ENCODE measurements at places on chromosomes 1 and 21. TPM values are rescaled to one million over a fixed set of nuclear protein-coding genes. Genes with fewer than 3 reads are reported as not detected.

DNA sequence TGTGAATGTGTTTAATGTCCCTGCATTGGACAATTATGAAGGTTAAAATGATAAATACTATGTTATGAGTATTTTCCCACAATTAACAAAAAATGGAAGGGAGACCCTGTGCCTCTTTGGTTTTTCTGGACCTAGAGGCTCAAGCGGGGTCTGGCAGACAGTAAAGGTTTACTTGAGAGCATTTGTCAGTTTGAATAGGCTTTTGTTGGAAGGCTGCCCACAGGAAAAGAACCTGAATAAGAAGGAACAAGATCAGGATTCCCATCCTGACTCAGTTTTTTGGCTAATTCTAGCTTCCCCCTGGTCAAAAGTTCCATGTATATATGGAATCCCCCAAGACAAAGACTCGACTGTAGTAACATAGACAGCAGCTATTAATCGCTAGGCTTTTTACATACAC lies 150.9 kb upstream of the JUN start:
- H3K4me1 ChIP-seq = peaks cover 20% of the 10 kb centered on the region
- H3K27ac ChIP-seq = no peak overlapping the region

The KAZN gene
- total RNA-seq = 12.0 TPM

- H3K27ac ChIP-seq = no peak overlapping the region
- H3K36me3 ChIP-seq = no peaks in the 10 kb centered on the region
- H3K27me3 ChIP-seq = no peaks in the 10 kb centered on the region
These were observed 416.0 kb downstream of the PRDM2 start for GRCh38 chr1:14115976-14116375.

DNA sequence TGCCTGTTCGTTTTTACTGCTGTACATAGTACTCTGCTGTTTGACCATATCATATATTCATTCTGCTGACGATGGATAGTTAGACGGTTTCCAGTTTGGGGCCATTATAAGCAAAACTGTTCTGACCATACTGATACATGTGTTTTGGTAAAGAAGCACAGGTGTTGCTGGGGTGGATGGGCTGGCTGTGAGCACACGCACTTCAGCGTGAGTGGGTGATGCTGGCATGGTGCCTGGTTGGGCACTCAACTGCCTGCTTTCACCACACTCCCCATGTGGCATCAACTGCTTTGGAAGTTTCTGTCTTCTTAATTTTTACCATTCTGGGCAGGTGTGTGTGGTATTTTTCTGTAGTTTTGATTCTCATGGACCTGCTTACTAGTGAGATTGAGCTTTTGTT lies 37.3 kb downstream of the ADARB1 start:
- H3K36me3 ChIP-seq = no peaks in the 10 kb centered on the region
- no peak overlapping the region for H3K27ac ChIP-seq
- no peak overlapping the region for H3K4me3 ChIP-seq
- no peak for DNase-seq
- no peaks in the 10 kb centered on the region for H3K27me3 ChIP-seq

DNA sequence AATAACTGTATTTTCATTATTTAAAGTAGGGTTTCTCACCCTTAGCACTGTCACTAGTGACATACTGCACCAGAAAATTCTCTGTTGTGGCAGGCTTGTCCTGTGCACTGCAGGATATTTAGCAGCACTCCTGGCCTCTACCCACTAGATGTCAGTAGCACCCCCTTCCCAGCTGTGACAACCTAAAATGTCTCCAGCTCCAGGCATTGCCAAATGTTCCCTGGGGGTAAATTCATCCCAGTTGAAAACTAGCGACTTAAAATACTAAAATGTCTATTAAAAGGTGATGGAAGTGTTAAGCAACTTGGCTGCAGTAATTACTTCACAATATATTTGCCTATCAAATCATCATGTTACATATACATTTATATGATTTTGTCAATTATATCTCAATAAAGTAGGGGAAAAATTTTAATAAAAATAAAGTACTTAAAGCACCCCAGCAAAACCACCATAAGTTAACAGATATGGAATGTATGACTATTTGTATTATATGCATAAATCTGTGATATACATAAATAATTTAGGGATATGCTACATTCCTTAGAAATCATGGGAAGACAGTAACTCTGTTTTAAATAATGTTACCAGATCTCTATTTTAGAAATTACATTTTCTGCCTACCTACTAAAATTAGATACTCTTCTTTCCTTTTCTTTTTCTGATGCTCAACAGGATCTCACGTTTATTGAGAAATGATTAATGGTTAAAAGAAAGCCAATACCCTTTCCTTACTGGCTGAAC lies 74.6 kb downstream of the ARID4B start:
- H3K4me3 ChIP-seq = no peak overlapping the region
- no peaks in the 10 kb centered on the region for H3K27me3 ChIP-seq
- peak; percentile 60 for DNase-seq
- no peaks in the 10 kb centered on the region for H3K4me1 ChIP-seq

GRCh38 chr1:226974544-226975258 lies 34.6 kb downstream of the COQ8A start:
- H3K4me3 ChIP-seq = no peak overlapping the region
- H3K27ac ChIP-seq = peak overlapping the region; percentile 83
- H3K36me3 ChIP-seq = peaks cover 5% of the 10 kb centered on the region
- no peaks in the 10 kb centered on the region for H3K27me3 ChIP-seq

GRCh38 chr1:51019811-51020210 lies 49.8 kb downstream of the CDKN2C start:
- H3K36me3 ChIP-seq = no peaks in the 10 kb centered on the region
- no peak overlapping the region for H3K27ac ChIP-seq
- no peaks in the 10 kb centered on the region for H3K27me3 ChIP-seq
- no peaks in the 10 kb centered on the region for H3K4me1 ChIP-seq

DNA sequence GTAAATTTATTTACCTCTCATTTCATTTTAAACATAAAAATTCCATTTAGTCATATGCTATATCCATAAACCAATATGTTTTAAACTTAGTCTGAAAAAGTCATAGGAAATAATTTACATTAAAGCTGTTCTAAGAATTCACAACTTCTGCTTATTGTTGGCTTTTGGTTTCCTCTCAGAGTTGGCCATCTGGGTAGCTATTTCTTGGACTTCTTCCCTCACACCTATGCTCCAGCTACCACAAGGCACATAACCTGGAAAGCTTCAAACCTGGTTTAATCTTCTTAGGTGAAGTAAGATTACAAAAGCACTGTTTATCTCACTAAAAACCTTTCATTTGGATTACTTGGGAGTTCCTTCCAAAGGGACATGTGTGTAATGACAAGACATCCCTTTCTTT lies 29.8 kb downstream of the RBM11 start:
- no peaks in the 10 kb centered on the region for H3K27me3 ChIP-seq
- no peaks in the 10 kb centered on the region for H3K36me3 ChIP-seq
- no peak for DNase-seq
- no peak overlapping the region for H3K27ac ChIP-seq

DNA sequence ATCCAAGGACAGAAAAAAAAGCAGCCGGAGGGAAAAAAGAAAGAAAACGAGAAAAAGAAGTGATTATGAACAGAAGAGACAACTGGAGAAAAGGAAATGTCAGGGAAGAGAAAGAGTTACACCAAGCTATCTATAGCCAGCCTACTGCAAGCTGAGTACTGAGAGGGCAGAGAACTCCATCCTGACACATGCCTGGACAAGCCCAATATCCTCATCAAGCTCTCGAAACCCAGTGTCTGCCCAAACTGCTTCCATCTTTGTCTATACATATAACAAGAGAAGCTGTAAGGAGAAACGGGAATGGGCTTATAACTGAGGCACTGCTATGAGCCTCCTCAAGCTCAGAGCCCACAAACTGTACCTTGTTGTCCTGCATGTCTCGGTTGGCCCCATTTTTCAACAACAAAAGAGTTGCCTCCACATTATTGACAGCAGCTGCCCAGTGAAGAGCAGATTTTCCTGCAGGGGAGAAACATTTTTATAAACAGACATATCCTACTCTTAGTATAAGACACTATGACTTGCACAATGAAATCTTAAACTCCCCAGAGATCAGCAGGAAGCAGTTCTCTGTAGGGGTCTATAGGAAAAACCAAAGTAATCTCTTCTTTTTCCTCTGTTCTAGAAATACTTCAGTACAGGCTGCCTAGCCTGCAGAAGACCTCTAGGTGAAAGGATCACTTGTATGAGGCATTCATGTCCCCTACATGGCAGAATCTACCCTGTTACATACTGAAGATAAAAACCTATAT lies 21.2 kb upstream of the ADAM30 start:
- H3K4me1 ChIP-seq = no peaks in the 10 kb centered on the region
- H3K27ac ChIP-seq = no peak overlapping the region
- peaks cover 62% of the 10 kb centered on the region for H3K36me3 ChIP-seq
- no peaks in the 10 kb centered on the region for H3K27me3 ChIP-seq
- DNase-seq = no peak
- no peak overlapping the region for H3K4me3 ChIP-seq

GRCh38 chr1:95262913-95263312 lies 28.9 kb downstream of the RWDD3 start:
- no peaks in the 10 kb centered on the region for H3K27me3 ChIP-seq
- no peaks in the 10 kb centered on the region for H3K4me1 ChIP-seq
- no peak for DNase-seq
- no peak overlapping the region for H3K4me3 ChIP-seq

- no peak for DNase-seq
- H3K4me3 ChIP-seq = no peak overlapping the region
- no peaks in the 10 kb centered on the region for H3K36me3 ChIP-seq
- H3K27me3 ChIP-seq = no peaks in the 10 kb centered on the region
These were observed 75.7 kb upstream of the RAVER2 start for GRCh38 chr1:64669098-64669675.

DNA sequence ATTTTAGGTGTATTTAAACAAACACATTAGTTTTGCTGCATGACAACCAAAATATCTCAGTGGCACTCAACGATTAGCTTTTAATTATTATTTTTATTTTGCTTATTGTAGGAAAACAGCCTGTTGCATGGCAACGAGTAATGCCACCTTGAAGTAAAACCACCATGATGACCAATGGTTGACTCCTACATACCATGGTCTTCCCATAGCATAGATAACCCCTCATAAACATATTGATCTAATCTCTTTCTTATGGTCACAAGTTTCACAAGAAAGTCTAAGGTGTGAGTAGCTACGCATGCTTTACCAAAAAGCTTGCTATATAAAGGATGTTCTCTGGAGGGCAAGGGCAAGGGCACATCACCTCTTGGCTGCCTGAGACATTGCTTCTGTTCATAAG lies 61.5 kb upstream of the PTBP2 start:
- no peaks in the 10 kb centered on the region for H3K36me3 ChIP-seq
- H3K27ac ChIP-seq = no peak overlapping the region
- no peak for DNase-seq
- H3K4me1 ChIP-seq = no peaks in the 10 kb centered on the region

DNA sequence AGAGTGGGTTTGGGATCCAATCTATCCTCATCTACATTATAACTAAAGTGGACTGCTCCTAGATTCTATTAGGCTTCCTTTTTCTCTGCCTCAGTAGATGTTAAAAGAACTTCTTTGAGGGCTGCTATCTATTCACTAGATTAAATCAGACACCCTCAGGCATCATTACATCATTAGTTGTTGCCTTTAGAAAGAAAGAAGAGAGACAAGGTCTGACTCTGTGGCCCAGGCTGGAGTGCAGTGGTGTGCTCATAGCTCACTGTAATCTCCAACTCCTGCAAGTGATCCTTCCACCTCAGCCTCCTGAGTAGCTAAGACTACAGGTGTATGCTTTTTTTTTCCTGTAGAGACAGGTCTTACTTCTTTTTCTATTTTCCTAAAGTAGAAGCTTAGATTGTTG lies 71.1 kb upstream of the EXO1 start:
- H3K4me1 ChIP-seq = no peaks in the 10 kb centered on the region
- no peak overlapping the region for H3K4me3 ChIP-seq
- DNase-seq = no peak
- H3K27ac ChIP-seq = no peak overlapping the region
- no peaks in the 10 kb centered on the region for H3K36me3 ChIP-seq

DNA sequence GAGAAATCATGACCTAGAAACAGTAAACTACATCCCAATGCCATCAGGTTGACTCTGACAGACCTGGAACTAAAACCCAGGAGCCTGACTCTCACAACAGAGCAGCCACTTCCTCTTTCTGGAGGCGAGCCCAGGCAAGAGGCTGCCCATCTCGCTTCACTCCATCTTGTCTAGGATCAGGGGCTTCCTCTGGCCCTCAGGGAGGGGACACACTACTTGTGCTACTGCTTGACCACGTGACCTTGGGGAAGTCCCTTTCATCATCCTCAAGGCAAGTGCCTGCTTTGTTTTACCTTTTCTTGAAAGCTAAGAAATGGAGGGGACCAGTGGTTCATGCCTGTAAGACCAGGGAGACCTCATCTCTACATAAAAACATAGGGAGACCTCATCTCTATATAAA lies 2.6 kb upstream of the TENT5B start:
- no peak overlapping the region for H3K27ac ChIP-seq
- no peak overlapping the region for H3K4me3 ChIP-seq
- H3K4me1 ChIP-seq = peaks cover 13% of the 10 kb centered on the region
- no peaks in the 10 kb centered on the region for H3K27me3 ChIP-seq
- no peaks in the 10 kb centered on the region for H3K36me3 ChIP-seq

GRCh38 chr1:202852163-202852904 lies 36.6 kb downstream of the RABIF start:
- no peak overlapping the region for H3K27ac ChIP-seq
- H3K27me3 ChIP-seq = no peaks in the 10 kb centered on the region
- no peaks in the 10 kb centered on the region for H3K36me3 ChIP-seq
- no peak overlapping the region for H3K4me3 ChIP-seq
- H3K4me1 ChIP-seq = peaks cover 13% of the 10 kb centered on the region

DNA sequence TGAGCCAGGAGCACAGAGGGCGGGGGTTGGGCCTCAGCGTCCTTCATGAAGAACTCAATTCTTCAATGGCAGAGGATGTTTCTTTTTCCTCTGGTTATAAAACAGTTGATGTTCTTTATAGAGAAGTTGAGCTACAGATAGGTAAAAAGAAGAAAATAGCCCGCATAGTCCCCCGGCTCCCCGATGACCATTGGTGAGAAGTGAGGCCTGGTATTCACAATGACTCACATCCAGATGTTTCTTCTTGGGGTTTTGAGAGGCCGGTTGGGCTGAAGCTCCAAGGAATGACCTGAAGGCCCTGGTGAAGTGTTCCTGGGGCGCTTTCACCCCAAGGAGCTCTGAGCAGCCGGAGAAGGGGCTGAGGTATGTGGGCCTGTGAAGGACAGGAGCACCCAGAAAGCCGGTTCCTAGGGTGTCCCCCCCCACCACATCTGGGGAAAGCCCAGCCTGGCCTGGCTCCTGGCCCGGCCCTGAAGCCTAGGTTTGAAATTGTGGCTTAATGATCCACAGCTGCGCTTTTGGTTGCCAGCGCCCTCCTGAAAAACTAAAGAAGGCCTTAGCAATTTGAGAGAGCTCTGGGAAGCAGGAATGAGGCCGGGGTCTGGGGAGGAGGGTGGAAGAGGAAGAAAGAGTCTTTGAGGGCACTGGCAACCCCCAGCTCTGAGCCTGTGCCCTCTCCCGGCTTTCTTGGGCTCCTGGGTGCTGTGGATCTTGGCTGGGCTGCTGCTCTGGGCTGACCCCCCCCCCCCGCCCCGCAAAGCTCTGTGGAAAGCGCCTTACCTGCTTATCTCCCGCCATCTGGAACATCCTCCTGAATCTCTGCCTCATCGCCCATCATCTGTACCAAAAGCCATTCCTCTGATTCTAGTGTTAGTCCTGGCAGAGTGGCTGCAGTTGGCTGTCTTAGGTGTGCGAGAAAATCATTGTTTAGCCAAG lies 444.7 kb downstream of the CAMTA1 start:
- H3K36me3 ChIP-seq = no peaks in the 10 kb centered on the region
- H3K4me1 ChIP-seq = no peaks in the 10 kb centered on the region
- no peak overlapping the region for H3K27ac ChIP-seq
- no peak for DNase-seq
- H3K4me3 ChIP-seq = no peak overlapping the region

The E2F2 gene
- 7.2 TPM for total RNA-seq

- no peak overlapping the region for H3K27ac ChIP-seq
- H3K4me3 ChIP-seq = no peak overlapping the region
- H3K27me3 ChIP-seq = no peaks in the 10 kb centered on the region
- DNase-seq = no peak
These were observed 88.4 kb upstream of the PDE4B start for GRCh38 chr1:65704318-65704717.

Data from transverse colon (tissue), 4 donors.